Stimulated activated CD4-positive, alpha-beta T cell treated with anti-CD3 and anti-CD28 coated beads, TNF-alpha, amount 100 ng/mL, for 1 hour (primary cell): ENCODE measurements at places on chromosomes 1 and 21.
A peak's percentile ranks its signal among the peaks of the same experiment; 100 is the strongest.

DNA sequence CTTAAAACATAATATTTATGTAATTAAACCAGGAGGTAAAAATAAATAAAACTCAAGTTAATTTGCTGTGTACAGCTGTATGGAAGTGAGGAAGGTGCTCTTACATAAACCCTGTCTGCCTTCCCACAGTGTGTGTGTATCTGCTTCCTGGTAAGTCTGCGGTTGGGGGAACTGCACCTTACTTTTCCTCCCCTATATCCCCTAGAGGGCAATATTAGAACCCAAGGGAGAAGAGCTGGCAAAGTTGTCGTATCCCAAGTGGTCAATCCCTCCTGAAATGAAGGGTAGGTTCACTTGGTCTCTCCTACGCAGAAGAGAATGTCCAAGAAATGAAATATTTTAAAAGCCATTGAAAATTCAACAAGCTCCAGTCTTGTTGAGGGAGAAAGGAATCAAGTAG is 17.8 kb upstream of the JAK1 start:
- DNase-seq: no peak

DNA sequence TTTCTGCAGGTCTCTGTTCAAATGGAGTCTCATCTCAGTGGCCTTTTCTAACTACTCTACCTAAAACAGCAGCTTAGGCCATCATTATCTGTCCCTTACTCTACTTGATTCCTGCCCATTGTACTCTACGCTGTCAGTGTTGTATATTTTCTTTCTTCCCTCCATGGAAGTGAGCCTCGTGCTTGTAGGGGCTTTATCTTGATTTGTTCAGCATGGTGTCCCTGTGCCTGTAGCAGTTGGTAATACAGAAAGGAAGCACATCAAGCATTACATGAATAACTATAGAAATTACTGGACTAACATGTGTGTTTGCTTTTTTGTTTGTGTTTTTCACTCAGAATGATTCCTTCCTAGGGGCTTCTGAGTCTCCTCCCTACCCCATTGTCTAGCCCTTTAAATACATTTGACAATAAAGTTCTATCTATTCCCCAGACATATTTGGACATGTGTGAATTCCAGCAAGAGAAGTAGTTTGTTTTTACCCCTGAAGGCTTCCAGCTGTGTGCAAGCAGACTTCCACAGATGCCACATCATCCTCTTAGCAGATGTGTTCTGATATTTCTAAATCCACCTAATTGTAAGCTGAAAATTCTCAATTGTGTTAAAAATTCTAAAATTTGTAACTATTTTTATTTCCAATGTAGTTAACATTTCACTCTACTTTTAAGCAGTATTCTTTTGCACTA is 40.3 kb downstream of the PRMT2 start:
- no peak for DNase-seq

DNA sequence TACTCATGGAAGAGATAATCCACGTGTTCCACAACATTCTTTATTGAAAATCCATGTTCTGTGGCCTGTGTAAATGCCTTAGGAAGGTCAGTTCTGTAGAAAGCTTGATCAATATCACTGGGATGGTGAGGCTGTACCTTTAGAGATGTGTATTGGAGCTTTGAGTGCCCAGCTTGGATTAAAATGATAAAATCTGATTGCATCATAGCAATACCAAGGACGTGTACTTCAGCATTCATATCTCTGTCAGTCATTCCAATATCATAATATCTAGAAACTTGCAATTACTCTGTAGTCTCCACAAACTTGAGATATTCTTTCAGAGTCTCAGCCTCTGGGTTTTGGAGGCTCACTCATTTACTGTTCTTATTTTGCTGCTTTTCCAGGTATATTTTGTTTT is 31.6 kb downstream of the IFI44 start:
- no peak for DNase-seq

DNA sequence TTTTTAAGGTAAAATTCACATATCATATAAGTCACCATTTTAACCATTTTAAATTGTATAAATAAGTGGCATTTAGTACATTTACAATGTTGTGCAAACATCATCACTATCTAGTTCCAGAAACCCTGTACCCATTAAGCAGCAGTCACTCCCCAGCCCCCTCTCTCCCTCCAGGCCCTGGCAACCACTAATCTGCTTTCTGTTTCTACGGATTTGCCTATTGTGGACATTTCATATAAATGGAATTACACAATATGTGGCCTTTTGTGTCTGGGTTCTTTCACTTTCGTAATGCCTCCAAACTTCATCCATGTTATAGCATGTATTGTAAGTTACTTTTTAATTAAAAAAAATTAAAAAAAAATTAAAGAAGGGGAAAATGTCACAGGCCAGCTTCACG is 58.0 kb upstream of the RAB3GAP2 start:
- DNase-seq: no peak

- no peak for DNase-seq
These were observed 84.5 kb downstream of the CC2D1B start for GRCh38 chr1:52281518-52281917.

DNA sequence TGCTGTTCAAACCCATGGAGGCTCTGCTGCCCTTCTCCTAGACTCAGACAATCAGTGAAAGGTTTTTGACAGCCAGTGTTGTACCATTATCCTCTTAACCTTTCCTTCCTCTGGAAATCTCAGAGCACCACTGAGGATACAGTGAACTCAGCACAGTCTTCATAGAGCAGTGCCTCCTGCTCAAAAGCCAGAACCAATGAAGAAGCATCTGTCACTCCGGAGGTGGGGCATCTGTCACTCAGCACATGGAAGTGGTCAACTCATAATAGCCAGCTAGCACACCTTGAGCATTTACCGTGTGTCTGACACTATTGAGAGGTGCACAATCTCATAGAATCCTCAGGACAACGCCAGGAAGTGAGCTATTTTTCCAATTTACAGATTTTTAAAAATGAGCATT is 62.4 kb downstream of the NMNAT2 start:
- DNase-seq: no peak

DNA sequence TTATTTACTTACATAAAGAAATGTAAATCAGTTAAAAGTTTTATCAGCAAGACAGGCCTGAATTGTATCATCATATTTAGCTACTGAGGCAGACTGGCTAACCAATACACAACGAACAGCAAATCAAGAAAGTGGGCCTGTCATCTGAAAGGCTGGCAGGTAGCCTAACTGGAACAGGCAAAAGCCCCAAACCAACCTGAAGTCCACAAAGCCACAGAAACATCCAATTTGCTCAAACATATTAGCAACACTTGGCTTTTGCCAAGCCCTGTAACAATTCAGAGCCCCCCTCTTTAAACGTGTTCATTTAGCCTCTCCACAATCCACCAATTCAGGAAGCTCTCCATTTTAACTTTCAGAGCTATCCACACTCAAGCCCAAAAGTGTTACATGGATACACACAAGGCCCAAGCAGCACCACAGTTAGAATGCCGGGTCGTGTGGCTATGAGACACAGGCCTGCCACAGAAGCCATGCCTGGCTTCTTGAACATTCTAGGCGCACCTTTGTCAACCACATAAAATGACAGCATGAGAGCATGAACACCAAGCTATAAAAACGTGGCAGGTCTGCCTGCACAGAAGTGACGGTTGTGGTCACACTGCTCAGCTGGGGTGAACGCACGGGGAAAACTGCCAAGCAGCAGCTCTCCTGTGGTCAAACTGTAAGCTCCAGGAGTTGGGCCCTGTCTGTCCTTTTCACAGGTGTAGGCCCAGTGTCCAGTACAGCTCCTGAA is 49.3 kb downstream of the CD34 start:
- no peak for DNase-seq

GRCh38 chr1:29501227-29501976 is 265.1 kb downstream of the PTPRU start:
- no peak for DNase-seq

DNA sequence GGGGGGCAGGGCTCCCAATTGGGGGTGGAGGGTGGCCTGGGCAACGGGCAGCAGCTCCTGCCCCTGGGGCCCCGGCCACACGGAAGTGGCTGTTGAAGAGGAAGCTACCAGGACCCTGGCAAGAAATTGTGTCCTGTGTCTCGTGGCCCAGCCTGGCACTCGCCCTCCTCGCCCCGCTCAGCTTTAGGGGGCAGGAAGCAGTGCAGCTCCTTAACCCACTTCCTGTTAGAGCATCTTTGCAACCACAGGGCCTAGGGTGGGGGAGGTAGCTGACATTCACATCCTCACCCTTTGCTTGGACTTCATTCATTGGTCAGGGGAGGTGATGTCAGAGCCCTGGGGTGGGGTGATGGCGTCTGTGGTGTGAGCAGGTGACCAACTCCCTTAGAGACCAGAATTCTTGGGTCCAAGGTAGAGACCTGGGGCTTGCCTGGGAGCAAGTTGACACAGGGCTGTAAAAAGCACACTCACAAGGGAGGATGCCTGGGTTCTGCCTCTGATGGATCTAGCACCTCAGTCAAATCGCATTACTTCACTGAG is at the start of gene ARHGAP30:
Gene ARHGAP30, minus strand, starts transcription at position 161 of the 540 bp plus-strand sequence. CDS start 267 bp downstream, outside the sequence.
- peak; percentile 64 for DNase-seq

GRCh38 chr21:33121715-33122475 is 52.0 kb downstream of the OLIG1 start:
- no peak for DNase-seq

DNA sequence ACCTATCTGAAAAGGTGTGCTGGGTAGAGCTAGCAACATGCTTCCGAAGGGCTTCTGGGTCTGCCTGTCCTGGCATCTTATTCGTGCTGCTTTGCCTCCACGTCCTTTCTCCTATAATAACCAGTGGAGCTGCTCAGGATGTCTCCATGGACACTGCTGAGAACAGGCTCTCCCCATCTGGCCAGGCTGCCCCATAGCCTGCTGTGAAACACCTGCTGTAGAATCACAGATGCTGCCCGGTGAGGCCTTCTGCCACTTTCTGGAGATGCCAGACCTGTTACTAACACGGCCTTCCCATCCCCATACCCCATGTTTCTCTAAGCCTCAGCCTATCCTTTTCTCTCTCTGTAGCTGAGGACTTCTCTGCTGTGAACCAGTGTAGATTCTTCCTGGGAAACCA is 120.5 kb downstream of the IER5 start:
- DNase-seq: no peak

GRCh38 chr1:56448529-56449300 is 130.6 kb downstream of the PLPP3 start:
- DNase-seq: no peak

DNA sequence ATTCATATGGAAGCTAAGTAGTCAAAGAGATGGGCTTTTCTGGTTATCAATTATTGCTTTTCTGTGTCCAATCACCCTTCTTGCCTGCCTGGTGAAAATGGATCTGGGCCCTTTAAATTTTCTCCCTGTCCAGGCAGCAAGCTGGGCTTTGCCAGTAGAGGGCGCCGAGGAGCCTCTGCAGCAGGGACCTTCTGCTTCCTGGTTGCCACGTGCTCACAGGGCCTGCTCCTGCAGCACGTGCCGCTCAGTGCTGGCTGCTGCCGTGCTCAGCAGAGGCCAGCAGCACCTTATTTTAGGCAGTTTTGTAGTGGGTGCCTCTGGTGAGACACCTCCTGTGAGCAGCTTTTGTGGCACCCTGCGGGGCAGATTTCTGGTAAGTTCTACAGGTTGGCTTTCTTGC is 4.0 kb downstream of the ACTL8 start:
- no peak for DNase-seq

DNA sequence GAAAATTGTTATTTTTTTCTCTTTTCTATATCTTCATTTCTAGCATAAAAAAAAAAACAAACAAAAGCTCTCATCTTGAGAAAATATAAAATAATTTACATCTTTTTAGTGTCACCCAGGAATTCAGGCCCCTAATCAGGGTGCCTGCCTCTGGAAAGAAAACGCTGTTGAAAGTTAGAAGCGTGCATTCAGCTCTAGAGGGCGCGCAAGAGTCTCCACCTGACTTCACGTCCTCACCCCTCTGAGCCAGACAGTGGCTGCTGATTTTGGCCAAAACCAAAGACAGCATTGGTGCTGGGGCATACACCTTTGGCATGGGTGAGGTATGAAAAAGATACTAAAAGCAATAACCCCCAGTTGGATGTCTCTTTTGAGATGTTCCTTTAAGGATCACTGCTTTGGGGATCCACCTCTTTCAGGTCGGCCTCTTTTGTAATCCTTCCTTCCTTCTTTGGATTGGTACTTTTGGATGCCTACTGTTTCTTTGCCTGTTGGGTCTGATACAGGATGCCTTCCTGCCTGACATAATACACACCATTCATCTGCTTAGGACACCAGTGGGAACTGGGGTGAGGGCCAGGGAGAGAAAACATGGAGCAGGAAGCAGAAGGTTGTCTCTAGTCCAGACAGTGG is 77.6 kb upstream of the CHRM3 start:
- DNase-seq: no peak

DNA sequence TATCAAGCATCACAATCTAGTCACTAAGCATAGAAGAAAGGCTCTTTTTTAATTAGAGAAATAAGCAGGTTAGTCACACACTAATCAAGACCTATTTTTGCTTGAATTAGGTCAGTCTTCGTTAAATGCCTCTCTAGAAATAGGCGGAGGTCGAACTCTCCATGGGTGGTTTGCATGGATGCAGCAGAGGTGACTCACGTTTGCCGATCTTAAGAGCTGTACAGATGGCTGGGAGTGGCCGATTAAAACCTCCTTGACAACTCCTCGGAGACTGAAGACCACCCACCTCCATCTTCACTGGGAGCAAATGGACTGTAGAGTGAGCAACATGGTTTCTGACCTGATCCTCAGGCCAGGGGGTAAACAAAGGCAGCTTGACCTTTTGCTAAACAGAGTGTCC is 249.3 kb downstream of the ZNF648 start:
- DNase-seq: no peak

- DNase-seq: no peak
These were observed 46.4 kb upstream of the JUN start for GRCh38 chr1:58830291-58830690.

DNA sequence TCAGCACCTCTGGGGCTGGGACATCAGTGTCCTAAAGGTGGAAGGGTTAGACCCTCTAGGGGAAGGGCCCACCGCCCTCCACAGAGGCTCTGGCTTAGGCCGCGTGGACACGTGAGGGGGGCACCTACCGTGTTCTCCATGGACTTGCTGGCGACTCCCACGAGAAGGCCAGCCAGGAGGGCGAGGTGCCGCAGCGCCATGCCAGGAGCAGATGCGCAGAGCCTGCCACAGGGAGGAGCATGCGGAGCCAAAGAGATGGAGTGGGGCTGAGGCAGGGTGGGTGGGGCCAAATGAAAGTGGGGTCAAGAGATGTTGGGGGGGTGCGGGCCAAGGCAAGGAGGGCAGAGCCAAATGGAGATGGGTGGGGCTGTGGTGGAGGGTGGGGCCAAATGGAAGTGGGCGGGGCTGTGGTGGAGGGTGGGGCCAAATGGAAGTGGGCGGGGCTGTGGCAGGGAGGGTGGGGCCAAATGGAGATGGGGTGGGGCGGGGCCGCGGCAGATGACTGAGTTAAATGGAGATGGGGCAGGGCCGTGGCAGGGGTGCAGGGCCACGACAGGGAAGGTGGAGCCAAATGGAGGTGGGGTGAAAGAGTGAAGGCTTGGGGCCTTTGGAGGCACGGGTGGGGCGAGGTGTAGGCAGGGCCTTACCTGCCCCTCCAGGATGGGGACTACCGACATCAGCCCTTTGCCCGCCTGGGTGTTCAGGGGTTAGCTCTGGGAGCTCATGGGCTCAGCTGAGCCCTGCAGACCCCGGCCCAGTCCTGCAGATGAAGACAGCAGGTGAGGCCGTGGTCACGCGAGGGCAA is 17.4 kb upstream of the RNF223 start:
- no peak for DNase-seq
